Sigmoid colon (tissue), 7 donors: ENCODE measurements at places on chromosomes 16 and 17. TPM values are rescaled to one million over a fixed set of nuclear protein-coding genes. Genes with fewer than 3 reads are reported as not detected.

HOXB4 gene
- total RNA-seq, result 4.6 TPM

ABCC11 gene
- not detected for total RNA-seq

- DNase-seq, result no peak
These were observed 1541.7 kb upstream of the CDH8 start for GRCh38 chr16:63577891-63578290.

DNA sequence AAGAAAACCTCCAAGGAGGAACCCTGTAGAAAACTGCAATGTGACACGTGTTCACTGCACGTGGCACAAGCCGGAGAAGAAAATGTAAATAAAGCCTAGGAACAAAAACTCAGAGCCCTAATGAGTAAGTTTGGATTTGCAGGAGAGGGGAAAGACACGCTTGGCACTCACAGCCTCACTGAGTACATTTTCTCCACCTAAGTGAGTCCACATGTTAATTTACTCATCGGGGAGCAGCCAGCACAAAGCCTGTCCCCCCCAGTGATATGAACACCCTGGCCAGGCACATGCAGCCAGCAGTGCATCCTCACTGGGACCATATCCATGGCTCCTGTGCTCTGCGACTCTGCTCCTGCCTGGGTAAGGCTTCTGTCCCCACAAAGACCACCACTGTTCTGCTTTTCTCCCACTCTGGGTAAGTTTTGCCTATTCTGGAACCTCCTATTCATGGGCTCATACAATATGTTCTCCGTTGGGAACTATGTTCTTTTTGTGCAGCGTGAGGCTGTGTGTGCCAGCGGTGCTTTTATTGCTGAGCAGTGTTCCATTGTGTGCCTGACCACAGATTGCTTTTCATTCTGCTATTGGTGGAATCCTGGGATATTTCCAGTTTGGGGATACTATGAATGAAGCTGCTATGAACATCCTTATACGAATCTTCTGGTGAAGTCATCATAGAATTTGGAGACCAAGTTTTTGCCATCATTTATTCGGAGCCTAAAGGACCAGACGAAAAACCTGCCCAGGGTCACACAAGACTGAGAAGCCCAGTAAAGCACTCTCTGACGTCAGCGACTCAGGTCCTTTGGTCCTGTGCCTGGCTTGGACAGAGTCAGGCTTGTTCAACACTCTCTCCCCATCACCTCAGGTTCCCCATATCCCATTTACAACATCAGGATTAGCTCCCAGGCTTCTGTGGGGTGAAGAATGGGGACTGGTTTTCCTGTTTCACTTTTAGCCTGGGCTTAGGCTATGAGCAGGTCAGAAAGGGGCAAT, 53.3 kb downstream of the RNF112 start:
- peak; percentile 83 for DNase-seq

DNA sequence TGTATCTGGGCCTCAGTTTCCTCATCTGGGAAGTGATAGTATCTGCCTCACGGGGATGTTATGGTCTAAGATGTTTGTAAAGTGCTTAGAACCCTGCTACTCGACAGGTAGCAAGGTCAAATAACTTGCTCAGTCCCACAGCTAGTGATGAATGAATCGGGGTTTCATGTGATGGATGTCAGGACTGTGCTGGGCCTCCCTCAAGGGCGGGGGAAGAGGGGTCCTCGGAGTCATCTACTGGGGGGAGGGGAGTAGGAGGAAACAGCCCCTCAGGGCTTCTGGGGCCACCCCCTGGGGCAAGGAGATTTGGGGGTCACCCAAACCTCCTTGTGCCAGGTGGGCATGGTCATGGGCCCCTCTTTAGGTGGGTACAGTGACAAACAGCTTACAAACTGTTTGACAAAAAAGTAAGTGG, 732 bp downstream of the PNPO start:
- DNase-seq, result no peak

GRCh38 chr17:3894911-3895343, 2.1 kb upstream of the CAMKK1 start:
- no peak for DNase-seq

DNA sequence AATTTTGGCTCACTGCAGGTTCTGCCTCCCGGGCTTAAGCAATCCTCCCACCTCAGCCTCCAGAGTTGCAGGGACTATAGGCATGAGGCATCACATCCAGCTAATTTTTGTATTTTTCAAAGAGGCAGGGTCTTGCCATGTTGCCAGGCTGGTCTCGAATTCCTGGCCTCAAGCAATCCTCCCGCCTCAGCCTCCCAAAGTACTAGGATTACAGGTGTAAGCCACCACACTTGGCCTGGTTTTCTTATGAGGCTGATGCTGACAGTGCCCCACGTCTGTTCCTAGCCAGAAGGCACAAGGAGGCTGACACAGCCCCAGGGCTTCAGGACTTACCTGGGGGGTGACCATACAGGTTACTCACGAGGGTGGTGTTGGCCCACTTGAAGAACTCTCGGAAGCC, 33.9 kb upstream of the GCSH start:
- no peak for DNase-seq

DNA sequence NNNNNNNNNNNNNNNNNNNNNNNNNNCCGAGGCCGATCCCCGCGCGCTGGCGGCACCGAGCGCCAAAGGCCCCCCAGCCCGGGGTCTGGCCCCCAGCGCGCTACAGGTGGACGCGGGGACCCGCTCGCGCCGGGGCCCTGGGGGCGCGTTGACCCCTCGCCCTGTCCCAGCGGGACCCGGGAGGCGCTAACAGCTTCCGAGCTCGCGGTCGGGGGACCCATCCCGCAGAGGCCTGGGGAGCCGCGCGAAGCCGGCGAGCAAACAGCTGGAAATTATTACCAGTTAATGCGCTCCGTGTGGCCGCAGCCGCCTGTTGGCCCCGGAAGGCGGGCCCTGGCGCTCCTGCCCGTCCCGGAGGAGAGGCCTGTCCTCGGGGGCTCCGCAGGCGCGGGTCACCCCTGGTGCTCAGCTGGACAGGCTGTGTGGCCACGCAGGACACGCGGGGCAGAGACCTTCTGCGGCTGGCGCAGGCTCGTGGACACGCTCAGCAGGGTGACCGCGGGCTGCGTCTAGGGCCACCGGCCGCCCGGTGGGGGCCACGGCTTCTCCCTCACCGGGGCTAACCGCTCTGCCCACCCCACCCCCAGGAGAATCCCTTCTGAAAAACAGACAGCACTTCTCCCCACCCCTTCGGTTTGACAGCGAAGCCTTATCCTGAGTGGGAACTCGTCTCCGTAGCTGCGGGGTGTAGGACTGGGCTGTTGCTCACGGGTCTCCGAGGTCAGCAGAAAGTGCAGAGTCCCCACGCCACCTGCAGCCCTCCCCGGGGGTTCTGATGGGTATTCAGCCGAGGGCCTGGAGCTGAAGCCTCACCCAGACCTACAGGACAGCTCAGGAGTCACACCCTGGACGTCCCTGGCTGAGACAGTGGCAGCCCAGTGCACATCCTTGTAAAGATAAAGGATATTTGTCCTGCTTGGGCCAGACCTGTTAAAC, 138.7 kb upstream of the RPH3AL start:
- peak; percentile 85 for DNase-seq

CA7 gene
- total RNA-seq, result not detected

- peak; percentile 68 for DNase-seq
These were observed 761 bp downstream of the PDF start for GRCh38 chr16:69329369-69330285.

GRCh38 chr17:81192386-81193050, 26.5 kb upstream of the AATK start:
- DNase-seq, result no peak

CIITA gene
- total RNA-seq, result 13.6 TPM

TBC1D26 gene
- not detected for total RNA-seq

DNA sequence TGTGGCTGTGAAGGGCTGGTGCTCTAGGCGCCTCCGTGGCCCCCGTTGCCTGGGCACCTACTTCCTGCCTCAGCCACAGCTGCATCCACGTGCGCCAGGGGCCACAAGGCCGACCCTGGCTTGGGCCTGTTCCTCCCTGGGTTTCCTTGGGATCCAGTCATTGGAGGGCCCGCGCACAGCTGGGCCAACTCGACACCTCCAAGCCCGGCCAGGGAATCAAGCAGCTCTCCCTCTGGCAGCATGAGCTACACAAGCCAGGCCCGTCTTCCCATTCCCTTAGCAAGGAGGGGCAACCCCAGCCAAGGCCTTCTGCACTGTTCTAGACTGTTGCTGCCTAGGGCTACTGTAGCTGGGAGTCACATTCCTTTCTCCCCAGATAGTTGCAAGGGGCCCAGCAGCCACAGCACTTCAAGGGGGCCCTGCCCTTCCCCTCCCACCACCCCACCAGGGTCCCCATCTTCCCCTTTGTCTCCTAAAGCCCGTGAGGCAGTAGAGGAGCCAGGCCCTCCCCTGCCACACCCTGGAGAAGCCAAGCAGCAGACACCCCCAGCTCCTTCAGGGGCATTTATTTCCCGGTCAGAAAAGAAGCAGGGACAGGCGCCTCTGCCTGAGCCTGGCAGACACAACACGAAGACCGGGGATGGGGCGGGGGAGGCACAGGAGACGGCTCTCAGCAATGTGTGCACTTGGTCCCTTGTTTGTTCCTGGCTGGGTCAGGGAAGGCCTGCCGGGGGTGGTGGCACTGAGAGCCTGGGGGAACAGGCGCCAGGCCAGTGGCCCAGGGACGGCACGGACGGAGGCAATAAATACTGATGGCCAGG, 3.8 kb downstream of the ARHGDIA start:
- no peak for DNase-seq

CPHXL gene
- not detected for total RNA-seq

STAC2 gene
- total RNA-seq, result 0.27 TPM

DNA sequence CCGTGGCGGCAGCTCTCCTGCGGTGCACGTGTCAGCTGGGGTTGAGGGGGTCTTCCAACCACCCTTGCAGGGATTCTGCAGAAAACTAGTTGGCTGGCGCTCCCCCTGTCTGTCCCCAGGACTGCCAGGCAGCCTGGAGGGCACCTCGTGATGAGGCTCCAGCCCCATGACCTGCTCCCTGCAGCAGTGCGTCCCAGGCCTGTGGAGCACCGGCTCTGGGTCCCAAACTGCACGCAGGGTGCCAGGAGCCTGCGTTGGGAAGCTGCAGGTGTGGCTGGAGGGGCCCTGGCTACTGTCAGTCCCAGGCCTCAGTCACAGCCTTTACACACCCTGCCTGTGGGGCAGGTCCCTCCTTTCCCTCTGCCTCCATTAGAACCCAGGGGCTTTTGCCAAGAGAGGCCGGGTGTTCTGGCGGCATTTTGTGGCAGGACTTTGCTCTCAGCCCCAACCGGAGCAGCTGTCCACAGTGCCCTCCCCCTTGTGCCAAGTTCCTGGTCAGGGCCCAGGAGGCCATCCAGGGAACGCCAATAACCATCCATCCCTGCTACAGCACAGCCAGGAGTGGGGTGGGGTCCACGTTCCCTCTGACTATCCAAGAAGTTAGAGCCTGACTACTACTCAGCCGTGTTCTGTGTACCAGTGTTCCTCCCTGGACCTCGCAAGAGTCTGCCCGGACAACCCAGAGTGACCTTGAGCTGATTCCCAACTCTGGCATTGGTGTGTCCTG, 9.2 kb downstream of the CHMP6 start:
- no peak for DNase-seq

GRCh38 chr17:11094331-11094730, 146.7 kb upstream of the SHISA6 start:
- no peak for DNase-seq

CD300H gene
- not detected for total RNA-seq

- no peak for DNase-seq
These were observed 292 bp downstream of the WSCD1 start for GRCh38 chr17:6070430-6070912.

KRTAP9-4 gene
- not detected for total RNA-seq

DNA sequence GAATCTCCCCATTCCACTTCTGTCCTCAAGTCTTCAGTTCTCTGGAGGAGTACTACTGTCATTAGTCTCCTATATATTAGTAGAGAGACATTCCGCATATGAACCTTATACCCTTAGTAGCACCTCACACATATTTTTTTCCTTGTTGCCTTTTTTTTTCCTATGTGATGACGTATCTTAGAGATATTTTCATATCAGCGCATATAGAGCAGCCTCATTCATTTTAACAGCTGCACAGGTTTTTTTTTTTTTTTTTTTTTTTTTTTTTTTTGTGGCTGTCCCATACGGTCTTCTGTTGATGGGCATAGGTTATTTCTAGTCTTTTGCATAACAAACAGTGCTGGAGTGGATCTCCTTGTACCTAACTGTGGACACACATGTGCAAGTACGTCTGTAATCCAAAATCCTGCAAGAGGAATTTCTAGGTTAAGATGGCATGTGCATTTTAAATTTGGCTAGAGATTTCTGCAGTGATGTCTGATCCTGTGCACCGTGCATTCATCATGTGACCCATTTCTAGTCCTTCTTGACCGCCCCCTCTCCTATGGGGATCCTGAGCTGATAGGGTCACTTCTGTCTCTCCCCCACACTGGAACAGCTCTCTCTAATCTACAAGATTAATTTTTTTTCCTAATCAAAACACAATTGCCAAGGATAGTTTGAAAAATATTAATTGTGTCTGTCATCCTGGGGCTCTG, 64.8 kb downstream of the PRKCB start:
- no peak for DNase-seq

DNA sequence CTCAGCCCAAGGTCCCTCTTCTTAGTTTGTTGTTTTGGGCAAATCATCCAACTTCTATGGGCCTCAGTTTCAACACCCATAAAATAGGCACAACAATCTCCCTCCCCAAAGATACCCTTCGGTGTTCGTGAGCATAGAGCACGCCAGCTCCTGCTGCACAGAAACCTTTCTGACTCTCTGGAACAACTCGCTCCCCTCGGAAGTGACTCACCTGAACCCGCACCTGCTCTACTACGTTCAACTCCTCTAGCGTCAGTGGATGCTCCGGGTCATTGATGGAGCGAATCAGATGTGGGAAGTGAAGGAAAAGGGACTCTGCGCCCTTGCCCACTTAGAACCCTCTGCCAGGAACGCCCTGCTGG, 445 bp downstream of the CIAO2B start:
- no peak for DNase-seq

CLEC18B gene
- total RNA-seq, result 1.7 TPM

LDHD gene
- 7.5 TPM for total RNA-seq

- no peak for DNase-seq
These were observed 25.2 kb downstream of the CD300A start for GRCh38 chr17:74491626-74492025.

- no peak for DNase-seq
These were observed 25.6 kb upstream of the MAP2K6 start for GRCh38 chr17:69388822-69389442.

- no peak for DNase-seq
These were observed 50.6 kb downstream of the MARCHF10 start for GRCh38 chr17:62757500-62757951.

GRCh38 chr17:33572615-33573014, 279.5 kb upstream of the ASIC2 start:
- no peak for DNase-seq

SNX20 gene
- total RNA-seq, result 1.9 TPM

ARL2BP gene
- total RNA-seq, result 68.8 TPM

- peak; percentile 56 for DNase-seq
These were observed 9.7 kb downstream of the ADGRG3 start for GRCh38 chr16:57677622-57678369.

- DNase-seq, result no peak
These were observed 16.5 kb downstream of the ZP2 start for GRCh38 chr16:21194771-21195301.

ALOX12 gene
- not detected for total RNA-seq

GRCh38 chr16:86533767-86534351, 21.2 kb downstream of the MTHFSD start:
- DNase-seq, result peak; percentile 35
